Activated CD8-positive, alpha-beta memory T cell treated with anti-CD3 and anti-CD28 coated beads for 1 hour (primary cell): ENCODE measurements at places on chromosomes 12 and 14.

- DNase-seq, result no peak
Measured at GRCh38 chr12:130959632-130960031, 5.9 kb downstream of the ADGRD1 start.

- no peak for DNase-seq
Measured at GRCh38 chr14:58865514-58866281, 227.9 kb downstream of the DACT1 start.

DNA sequence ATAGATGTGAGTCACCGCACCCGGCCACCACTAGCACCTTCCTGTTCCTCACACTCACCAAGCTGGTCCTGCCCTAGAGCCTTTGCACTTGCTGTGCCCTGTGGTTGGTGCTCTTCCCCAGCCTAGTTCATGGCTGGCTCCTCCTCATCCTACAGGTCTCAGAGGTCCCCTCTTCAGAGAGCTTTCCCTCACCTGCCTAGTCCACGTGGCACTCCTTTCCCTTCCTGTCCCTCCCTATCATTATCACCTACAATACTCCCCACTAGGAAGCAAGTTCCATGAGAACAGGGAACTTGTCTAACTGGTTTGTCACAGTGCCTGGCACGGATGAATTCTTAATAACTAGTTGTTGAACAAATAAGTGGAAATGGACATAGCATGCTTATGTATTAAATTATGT is 24.0 kb upstream of the TMED10 start:
- no peak for DNase-seq

- no peak for DNase-seq
Measured at GRCh38 chr14:53567236-53567780, 389.3 kb downstream of the BMP4 start.

GRCh38 chr12:19402743-19403431 is 36.4 kb upstream of the AEBP2 start:
- DNase-seq, result no peak

- no peak for DNase-seq
Measured at GRCh38 chr14:71474301-71475265, 457.6 kb upstream of the RGS6 start.

GRCh38 chr12:68138480-68138879 is 21.1 kb downstream of the IFNG start:
- DNase-seq, result no peak

- DNase-seq, result no peak
Measured at GRCh38 chr12:74971201-74971600, 238.4 kb downstream of the KCNC2 start.

GRCh38 chr12:1692226-1692625 is 1.4 kb downstream of the ADIPOR2 start:
- DNase-seq, result no peak

GRCh38 chr14:70894868-70895267 is 12.4 kb upstream of the PCNX1 start:
- no peak for DNase-seq

GRCh38 chr14:84750763-84751554 is 779.0 kb upstream of the FLRT2 start:
- DNase-seq, result no peak

DNA sequence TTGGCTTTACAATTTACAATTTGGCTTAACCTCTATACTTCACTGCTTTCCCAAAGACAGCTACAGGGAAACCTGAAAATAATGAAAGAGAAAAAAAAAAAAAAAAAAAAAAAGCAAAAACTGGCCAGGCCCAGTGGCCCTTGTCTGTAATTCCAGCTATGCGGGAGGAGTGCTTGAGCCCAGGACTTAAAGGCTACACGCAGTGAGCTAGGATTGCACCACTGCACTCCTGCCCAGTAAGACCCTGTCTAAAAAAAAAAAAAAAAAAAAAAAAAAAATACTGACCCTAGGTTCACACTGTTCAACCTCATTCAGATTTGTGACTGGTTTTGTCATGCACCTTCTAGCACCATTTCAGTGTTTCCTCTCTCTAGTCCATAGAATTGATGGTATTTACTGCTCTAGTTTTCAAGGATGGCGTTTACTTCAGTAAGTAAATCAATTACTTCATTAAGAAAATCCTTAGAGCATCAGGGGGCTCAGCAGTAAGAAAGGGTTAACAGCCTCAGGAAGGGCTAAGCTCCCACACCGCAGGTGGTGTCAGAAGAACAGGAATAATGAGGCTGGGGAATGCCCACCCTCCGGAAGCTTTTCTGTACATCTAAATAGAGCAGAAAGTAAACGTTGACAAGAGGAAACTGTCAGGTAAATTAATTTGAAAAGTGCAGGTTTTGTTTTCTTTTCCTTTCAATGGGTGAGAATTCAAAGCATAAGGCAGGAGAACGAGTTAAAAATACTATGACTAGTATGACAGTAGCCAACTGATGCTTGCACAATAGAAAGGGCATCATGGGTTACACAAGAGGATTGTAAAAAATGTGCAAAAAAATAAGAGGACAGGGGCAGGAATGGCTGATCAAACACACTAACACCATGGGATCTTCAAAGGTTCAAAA is 115.0 kb upstream of the MDM1 start:
- no peak for DNase-seq

- no peak for DNase-seq
Measured at GRCh38 chr14:68245146-68246073, 425.8 kb downstream of the RAD51B start.

GRCh38 chr12:92142251-92142926 is 3.3 kb downstream of the BTG1 start:
- DNase-seq, result no peak

DNA sequence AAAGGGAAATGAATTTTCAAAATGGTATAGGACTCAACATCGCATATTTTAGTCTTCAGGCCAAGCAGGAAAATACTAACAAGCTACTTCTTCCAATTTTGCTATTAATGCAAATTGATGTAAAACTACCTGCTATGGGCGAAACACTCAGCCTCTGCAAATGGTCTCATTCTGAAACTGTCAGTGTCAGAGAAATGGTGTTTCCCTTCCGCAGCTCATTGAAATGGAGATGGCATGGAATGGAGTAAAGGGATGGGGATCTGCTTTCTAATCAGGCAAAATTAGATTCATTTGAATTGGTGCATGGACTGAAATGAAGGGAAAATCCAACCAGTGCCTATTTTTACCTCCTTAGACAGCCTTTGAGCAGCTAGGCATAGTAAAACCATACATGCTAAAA is 80.4 kb upstream of the EEA1 start:
- DNase-seq, result no peak

DNA sequence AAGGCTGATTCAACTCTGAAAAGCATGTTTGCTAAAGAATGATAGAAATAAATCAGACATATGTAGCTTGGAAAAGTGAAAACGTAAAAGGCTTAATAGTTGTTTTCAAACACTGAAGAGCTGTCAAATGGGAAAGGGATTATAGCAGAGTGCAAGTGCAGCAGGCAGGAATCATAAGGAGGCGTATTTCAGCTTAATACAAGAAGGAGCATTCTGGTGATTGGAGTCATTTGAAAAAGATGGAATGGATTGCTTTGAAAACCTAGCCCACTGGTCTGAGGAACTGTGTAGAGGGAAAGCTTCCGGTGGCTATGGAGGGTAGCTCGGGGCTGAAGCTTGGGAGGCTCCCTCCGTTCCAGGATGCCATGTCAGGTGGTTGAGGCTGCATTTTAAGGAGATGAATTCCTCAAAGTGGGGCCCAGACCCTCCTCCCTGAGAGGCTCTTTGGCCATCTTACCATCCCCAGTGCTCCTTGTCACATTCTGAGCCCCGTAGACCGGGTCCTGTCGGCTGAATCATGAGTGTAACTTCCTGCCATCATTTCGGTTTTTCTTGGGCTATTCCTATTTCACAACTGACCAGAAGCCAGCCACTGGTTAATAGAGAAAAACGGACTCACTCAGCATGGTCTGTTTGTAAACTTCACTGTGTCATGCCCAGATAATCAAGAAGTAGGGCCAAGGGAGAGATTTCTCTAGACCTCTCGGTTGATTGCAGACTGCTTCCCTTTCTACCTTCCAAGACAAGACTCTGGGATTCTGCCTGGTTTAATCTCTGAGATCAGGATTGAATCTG is 6.5 kb downstream of the WNT5B start:
- no peak for DNase-seq

DNA sequence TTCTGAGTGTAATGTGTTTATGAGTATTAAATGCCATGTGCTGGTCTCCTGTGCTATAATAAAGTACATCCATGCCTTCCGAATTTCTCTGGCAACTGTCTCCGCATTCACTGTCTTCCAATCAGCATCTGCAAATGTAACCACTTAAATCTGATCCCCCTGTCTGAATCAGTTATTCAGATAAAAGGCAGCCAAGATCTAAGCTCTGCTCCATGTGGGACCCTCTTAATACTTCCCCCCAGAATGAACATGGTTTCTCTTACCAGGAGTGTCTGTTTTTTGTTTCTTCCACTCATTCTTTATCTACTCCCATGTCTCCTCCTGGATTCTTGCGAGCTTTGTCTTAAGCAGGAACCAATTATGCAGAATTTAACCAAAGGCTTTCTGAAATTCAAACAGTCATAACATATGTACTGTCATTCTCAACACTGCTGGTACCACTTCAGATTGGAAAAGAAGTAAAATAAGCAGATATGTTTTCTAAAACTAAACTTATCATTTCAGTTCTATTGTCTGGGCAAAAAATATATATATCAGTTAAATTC is 996.7 kb upstream of the FLRT2 start:
- no peak for DNase-seq

DNA sequence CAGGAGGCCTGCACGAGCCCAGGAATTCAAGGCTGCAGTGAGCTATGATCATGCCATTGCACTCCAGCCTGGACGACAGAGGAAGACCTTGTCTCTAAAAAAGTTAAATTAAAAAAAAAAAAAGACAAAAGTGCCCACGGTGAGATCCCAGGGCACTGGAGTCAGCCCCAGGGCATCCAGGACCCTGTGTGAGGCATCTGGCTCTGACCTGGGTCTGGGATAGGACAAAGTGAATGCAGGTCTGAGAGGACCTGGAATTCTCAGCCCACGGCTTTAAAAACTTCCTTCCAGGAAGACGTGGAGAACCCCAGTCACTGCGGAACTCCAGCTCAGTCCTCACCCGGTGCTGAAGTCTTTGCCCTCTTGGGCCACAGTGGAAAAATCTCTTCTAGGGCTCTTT is 33.1 kb downstream of the PHETA1 start:
- no peak for DNase-seq

GRCh38 chr14:77618381-77618970 is 2.0 kb upstream of the SPTLC2 start:
- DNase-seq, result no peak

DNA sequence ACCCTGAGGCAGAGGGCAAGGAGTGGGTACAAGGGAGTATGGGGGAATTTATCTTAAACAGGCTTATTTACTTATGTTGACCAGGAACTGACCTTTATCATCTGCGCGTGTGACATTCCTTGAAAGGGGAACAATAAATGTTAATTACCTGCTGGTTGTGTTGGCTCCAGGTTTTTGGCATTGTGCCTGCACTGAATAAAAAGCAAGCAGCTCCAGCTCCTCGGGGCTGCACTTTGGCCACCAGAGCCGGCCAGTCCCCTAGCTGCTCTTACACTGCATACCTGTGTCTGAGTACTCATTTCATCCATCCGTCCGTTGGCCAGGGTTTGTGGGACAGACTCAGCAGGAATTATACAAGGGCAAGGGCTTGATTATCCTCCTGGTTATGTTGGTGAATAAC is 68.8 kb upstream of the GTF2A1 start:
- DNase-seq, result no peak

GRCh38 chr12:119338593-119339363 is 4.2 kb downstream of the CCDC60 start:
- DNase-seq, result no peak

DNA sequence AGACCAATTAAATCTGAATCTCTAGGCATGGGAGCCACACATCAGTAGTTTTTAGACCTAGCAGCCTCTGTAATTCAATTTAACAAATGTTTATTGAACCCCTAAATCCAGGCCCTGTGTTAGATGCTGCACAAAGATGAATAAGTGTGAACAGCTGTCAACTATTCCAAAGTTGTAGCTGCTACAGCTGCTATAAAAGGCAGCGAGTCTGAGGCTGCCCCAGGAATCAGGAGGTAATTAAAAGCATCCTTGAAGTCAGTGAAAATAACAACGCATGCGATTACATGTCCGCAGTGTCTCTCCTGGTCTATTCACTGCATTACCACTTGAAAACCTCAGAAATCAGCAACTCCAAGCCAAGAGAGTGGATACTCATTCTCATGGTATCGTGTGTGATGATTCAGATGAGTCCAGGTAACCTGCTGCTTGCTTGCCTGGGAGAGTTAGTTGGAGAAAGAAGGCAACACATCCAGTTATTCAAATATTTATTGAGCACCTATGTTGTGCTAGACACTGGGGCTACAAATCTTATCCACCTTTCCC is 34.9 kb upstream of the DDHD1 start:
- DNase-seq, result no peak

GRCh38 chr14:74213907-74214803 is 25.1 kb upstream of the VSX2 start:
- DNase-seq, result no peak

DNA sequence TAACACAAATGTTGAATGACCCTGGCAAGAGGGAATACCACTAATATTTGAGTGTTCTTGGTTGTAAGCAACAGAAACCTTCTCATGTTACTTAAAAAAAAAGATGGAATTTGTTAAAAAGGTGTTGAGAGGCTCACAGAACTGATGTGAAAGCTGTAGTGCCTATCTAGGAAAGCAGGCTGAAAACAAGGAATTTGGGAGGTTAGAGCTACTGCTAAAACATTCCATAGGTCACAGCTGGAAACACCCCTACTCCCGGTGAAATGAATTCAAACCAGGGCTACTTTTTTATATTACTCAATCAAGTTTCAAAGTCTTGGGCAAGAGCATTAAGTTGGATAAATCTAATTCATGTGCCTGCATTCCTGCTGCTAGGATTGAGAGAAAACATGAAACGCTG is 104.1 kb downstream of the SLC35F4 start:
- DNase-seq, result no peak

GRCh38 chr12:126770188-126770587 is 1496.8 kb upstream of the TMEM132C start:
- no peak for DNase-seq

DNA sequence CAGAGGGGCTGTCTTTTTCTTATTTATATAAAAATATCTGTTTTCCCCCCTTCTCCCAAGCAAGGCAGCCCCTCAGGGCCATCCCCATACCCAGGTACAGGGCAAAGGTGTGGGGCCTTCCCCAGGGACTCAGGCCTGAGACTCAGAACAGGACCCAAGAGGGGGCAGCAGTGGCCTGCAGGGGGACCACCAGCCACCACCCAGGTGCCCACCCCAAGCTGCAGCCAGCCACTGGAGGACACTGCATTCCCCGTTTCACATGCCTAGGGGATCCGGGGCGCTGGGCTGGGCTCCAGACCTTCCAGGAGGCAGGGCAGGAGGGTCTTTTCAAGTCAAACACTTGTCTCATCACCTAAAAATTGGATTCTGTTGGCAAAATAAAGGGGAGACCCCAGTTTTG is 83.3 kb downstream of the SCARB1 start:
- no peak for DNase-seq

DNA sequence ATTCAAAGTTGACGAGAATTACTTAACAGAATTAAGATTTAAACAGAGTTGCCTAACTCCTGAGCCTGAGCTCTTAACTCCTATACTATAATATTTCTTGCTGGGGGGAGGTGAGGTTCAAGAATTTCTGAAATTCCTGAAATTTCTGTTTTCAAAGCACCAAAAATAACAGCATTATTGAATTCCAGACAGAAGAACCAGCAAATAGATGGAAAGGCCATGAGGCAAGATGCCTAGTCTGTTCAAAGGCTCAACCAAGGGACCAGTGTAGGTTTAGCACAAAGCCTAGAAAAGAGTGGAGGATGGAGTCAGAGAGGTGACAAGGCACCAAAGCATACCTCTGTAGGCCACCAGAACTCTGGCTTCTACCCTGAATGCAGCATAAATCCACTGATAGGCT is 76.4 kb downstream of the PPP1R12A start:
- no peak for DNase-seq
